T-helper 2 cell (primary cell): ENCODE measurements at places on chromosomes 1 and 21.

DNA sequence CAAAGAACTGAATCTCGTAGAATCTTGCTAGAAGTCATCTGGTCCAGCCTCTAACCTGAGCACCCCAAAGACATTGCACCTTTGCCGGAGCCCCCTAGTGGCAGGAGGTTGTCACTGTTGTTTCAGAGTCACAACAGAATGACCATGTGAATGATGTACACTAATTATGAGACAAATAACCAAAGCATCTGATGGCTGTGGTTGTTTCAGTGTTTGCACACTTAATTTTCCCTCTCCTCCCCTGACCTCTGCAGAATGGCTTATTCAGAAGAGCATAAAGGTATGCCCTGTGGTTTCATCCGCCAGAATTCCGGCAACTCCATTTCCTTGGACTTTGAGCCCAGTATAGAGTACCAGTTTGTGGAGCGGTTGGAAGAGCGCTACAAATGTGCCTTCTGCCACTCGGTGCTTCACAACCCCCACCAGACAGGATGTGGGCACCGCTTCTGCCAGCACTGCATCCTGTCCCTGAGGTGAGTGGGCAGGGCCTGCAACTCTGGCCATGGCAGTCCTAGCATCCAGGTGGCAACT, 26.4 kb downstream of the TRAF5 start:
- peak; percentile 53 for DNase-seq

DNA sequence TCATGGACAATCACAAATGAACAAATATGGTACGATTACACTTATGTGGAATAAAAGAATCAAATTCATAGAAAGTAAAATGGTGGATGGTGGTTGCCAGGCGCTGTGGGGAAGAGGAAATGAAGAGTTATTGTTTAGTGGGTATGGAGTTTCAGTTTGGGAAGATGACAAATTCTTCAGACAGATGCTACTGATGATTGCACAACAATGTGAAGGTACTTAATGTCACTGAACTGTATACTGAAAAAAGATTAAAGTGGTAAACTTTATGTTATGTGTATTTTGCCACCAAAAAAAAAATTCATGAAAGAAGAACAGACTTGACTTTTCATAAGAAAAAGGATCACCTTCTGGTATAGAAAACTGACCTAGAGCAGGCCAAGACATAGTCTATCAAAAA, 745.6 kb upstream of the CXADR start:
- no peak for DNase-seq

GRCh38 chr1:149846593-149847466, 52.5 kb upstream of the BOLA1 start:
- DNase-seq = no peak

DNA sequence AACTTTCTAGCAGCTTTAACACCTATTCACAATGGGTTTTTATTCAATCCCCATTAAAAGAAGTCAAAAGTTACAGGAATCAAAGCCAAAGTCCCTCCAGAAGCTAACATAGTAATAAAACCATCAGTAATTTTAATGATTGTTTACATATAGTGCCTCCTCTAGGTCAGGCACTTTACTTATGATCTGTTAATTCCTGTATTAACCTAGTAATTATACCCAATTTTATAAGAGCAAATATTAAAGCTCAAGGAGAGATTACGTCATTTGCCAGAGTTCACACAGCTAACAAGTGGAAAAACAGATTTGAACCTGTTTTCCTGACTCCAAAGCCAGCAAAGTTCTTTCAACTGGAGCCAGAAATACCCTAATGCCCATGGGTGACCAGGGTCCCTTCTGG, 112.9 kb upstream of the F3 start:
- no peak for DNase-seq

DNA sequence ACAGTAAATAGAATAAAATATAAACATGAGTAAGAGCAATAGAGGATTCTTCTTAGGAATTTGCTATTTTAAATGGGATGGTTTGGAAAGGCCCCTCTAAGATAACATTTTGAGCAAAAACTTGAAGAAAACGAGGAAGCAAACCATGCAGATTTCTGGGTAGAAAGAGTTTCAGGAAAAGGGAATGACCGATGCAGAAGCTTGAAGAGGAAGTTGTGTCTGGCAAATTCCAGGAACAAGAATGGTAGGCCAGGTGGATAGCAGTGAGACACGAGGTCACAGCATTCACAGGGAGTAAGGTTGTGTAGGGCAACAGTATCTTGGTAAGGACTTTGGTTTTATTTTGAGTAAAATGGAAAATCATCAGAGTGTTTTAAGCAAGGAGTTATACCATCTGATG, 108.9 kb downstream of the PEX14 start:
- no peak for DNase-seq

GRCh38 chr1:197920414-197921117, 3.4 kb downstream of the LHX9 start:
- DNase-seq = no peak

DNA sequence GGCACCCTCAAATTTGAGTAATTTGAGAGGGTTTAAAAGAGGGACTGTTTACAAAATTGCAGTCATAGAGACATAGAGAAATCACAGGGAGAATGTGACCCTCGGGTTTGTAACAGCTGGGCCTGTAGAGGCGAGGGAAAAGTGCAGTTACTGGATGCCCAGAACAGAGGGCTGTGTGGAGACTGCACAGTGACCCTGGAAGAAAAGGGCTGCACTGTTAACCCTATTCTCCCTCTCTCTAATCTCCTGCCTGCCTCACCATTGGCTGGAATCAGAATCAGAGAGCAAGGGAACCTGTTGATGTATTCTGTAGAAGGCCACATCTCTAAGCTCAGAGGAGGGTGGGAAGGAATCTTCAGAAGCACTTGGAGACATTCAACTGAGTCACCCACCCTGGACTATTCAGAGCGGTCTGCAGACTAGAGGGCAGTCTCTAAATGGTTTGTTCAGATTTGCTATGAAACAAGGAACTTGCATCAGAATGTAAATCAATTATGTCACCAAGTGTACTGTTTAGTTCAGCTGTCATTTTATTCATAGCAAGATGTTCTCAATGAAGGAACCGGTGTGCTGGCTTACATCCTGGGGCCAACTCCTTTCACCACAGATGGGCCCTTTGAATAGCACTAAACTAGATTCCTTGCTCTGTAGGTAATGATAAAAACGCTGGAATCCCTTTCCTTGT, 132.2 kb upstream of the HOOK1 start:
- no peak for DNase-seq
